ENCODE measurements at places on chromosomes 2 and 18. TPM values are rescaled to one million over a fixed set of nuclear protein-coding genes. Genes with fewer than 3 reads are reported as not detected.

AOX1 gene
- total RNA-seq, result not detected

SRD5A2 gene
- not detected for total RNA-seq

RTP5 gene
- total RNA-seq, result 0.36 TPM

DNA sequence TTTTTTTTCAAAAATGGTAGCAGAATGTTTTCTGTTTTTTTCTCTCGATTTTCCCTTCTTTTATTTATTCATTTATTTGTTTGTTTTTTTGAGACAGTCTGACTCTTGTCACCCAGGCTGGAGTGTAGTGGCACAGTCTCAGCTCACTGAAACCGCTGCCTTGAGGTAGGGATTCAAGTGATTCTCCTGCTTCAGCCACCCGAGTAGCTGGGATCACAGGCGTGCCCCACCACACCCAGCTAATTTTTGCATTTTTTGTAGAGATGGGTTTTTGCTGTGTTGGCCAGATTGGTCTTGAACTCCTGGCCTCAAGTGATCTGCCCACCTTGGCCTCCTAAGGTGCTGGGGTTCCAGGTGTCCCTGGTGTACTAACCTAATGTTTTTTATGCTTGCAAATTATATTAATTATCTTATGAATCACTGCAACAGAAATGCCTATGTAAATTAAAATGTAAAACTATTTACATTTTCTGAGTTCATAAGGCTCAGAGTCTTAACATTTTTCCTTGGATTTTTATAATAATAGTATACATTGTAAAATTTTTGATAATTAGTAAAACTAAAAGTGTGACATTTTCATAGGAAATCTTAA lies 19.2 kb downstream of the MTA3 start:
- no peaks in the 10 kb centered on the region for H3K4me1 ChIP-seq
- no peak overlapping the region for H3K4me3 ChIP-seq
- DNase-seq, result no peak
- peaks cover 5% of the 10 kb centered on the region for H3K36me3 ChIP-seq
- no peak overlapping the region for H3K27ac ChIP-seq
